ENCODE measurements at places on chromosomes 4 and X.

DNA sequence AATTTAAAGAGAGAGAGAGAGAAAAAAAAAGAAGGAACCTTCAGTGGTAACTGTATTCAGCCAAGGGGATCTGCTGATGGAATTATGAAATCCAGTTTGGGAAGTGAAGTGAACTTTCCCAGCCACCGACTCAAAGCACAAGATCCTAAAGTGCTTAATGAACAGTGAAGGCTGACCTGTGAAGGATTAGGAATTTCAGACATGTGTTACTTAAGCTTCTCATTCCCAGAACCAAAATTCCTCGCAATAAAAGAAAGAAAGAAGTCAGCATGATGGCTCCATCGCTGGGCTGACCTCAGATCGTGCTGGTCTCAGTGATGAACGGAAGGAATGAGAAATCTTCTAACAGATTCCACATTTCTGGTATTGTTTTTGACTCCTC is 135.2 kb downstream of the ARSF start:
- no peak for DNase-seq

- peak; percentile 13 for DNase-seq
These were observed 11.1 kb downstream of the ITIH6 start for GRCh38 chrX:54786967-54787366.

GRCh38 chr4:164212714-164213113 is 541.2 kb upstream of the SMIM31 start:
- DNase-seq: no peak

DNA sequence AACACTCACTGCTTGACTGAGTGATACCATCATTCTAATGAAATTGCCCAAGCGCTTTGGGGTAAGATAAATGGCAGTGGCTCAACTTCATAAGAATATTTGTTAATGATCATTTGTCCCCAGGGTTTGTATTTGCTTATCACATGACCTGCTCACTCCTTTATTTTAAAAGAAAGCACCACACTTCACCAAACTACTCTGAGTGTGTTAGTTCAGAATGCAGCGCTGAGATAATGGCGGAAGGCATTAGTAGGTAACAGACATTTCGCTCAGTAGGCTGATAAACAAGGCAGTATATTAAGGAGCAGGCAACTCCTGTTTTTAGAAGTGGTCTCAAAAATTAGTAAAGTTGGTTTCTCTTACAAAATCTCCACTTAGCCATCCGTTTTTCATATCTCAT is 1.6 kb downstream of the SNX25 start:
- DNase-seq: no peak

- DNase-seq: no peak
These were observed 125.0 kb upstream of the GRPR start for GRCh38 chrX:15998350-15998749.

- no peak for DNase-seq
These were observed 39.3 kb downstream of the TASL start for GRCh38 chrX:30538271-30538670.

DNA sequence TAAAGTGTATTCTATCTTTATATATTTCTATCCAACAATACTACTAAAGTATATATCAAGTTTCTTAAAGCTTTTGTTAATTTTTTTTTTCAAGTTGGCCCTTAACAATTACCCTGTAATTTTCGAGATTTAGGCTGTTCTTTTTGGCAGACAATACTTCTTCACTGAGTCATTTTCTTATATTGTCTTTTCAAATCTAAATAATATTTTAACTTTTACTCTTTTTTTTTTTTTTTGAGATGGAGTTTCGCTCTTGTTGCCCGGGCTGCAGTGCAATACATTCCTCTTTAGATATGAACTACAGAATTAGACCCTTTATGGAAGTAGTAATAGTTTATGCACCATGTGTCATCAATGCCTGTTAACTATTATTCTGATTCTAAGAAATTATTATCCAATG is 120.7 kb downstream of the GLRA3 start:
- no peak for DNase-seq

DNA sequence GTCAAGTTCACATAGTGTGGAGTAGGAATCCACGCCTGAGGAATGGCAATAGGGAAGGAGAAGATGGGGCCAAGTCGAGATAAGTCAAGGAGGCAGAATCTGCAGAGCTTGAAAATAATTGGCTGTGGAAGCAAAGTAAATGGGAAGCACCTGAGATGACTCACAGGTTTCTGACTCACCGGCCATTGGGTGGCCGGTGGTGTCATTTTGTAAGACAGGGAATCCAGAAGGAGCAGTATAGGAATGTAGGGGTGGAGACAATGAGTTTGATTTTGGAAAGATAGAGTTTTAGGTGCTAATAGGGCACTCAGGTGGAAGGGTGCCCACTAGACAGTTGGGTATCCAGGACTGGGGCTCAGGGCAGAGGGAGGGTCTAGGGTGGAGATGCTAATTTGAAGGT is 201.0 kb upstream of the MAMLD1 start:
- DNase-seq: no peak

GRCh38 chr4:20044502-20044911 is 207.2 kb upstream of the SLIT2 start:
- DNase-seq: no peak

DNA sequence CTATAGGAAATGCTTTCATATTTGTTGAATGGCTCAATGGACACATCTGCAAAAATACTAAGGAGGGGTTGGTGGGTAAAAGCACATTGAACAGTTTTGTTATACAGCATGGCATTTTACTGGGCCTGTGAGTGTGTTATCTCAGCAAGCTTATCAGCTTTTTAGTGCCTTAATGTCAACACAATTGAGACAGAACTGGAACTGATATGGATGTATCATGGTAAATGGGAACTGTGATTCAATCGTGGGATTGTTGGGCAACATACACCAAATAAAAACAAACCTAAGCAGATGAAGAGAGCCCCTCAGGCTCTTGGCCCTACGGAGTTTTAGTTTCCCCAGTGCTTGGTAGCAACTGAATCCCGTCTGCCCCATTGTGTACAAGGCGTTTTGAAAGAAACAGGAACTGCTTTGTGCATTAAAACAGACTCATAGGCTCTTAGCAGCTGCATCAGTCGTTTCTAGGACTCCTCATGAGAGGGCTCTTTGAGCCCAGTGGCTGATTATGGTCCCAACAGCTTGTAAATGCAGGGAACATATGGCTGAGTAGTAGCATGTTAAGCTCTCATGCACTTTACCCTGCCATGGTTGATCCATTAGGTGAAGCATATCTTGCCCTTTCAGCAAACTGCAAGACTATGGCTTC is 7.3 kb downstream of the GPR119 start:
- DNase-seq: no peak

GRCh38 chr4:101018836-101019235 is 328.5 kb downstream of the PPP3CA start:
- no peak for DNase-seq

GRCh38 chr4:95674521-95674981 is 125.8 kb upstream of the UNC5C start:
- no peak for DNase-seq

DNA sequence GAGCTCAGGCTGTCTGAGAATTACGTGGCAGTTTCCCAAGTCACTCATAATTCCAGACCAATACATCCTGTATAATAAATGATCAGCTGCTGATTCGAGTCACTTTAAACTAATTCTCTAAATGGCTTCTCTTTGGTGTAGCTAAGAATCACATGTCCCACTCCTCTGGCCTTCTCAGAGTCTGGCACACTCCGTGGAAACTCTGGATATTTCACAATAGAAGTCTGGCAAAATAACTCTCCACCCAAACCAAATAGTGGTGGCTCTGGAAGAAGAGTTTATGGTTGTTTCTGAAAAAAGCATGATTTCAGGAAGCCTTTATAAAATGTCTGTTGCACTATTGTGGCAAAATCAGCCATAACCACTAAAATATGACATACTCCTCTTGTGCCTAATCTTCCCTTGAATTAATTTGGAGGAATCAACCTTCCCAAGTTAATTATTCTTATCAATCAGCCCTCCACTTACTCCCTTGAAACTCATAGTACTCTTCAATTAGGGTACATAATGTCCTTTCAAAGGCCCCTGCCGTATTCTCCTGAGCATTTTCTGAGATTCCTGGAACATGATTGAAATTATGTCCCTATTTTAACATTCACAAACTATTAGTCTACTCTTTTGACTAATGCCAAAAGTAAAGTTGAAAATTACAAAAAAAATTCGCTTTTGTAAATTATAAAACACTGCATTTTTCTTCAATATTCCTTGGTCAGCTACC is 991.6 kb downstream of the FAT4 start:
- DNase-seq: no peak

DNA sequence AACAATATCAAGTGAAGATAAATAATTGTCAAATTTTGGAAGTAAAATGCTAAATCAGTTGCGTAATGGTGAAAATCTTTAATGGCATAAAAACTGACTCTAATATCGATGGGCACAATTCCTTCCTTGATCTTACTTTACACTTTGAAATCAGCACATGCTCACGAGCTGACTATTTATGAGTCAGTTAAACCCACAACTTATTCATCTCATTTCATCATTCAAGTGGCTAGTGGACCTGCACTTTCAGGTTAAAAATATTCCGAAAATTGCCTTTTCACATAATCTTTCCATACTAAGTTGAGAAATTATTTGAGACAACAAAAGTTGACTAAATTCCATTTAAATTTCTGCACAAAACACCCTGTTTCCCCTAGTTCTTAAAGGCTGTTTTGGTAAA is 582.1 kb upstream of the TENM3 start:
- DNase-seq: no peak

- no peak for DNase-seq
These were observed 138.3 kb upstream of the TEX13D start for GRCh38 chrX:124194199-124194598.

DNA sequence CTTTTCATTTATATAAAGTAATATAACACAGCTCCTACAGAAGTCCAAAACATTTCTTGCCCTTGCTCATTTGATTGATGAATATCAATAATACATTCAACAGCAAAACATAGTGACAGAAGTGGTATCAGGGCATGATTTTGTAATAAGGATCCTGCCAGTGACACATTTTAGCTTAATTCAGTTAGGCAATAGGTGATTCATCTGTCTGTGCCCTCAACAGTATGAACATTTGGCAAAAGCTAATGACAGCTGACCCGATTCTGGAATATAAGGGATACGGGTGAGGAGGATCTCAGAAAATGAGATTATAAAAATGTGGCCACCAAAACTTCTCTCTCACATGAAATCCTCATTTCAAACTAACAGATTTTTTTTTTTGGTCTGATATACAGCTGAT is 294.0 kb downstream of the CAMK2D start:
- no peak for DNase-seq

- no peak for DNase-seq
These were observed 30.1 kb downstream of the HAND2 start for GRCh38 chr4:173499658-173500535.

GRCh38 chrX:72394518-72395170 is 88.9 kb upstream of the CITED1 start:
- DNase-seq: no peak

DNA sequence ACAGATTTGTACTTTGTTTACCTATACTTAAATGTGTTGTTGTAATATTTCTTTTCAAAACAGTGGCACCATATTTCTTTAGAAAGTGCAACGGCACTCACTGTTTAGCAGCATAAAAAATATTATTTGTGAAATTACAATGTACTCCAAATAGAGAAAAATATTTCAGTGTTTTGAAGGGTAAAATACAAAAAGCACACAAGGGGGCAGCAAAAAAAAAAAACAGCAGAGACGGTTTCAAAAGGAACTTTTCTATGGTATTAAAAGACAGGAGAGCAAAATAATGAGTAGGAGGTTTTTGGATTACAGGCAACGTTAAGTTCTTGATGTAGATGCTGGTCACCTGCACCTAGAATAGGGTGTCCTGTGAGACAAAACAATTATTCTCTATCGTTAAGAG is 2.0 kb downstream of the NUDT11 start:
- DNase-seq: no peak

DNA sequence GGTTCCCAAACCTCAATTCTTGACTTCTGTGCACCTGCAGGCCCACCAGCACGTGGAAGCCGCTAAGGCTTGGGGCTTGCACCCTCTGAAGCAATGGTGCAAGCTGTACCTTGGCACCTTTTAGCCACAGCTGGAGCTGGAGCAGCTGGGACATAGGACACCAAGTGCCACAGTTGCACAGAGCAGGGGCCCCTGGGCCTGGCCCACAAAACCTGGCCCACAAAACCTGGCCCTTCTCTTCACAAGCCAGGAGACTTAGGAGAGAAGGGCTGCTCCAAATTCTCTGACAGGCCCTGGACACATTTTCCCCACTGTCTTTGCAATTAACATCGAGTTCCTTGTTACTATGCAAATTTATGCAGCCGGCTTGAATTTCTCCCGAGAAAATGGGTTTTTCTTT is 197.8 kb downstream of the EPHA5 start:
- no peak for DNase-seq

- no peak for DNase-seq
These were observed 116.7 kb downstream of the MID1IP1 start for GRCh38 chrX:38917954-38918353.

- DNase-seq: no peak
These were observed 42.6 kb downstream of the SPANXA2 start for GRCh38 chrX:141632124-141632523.

DNA sequence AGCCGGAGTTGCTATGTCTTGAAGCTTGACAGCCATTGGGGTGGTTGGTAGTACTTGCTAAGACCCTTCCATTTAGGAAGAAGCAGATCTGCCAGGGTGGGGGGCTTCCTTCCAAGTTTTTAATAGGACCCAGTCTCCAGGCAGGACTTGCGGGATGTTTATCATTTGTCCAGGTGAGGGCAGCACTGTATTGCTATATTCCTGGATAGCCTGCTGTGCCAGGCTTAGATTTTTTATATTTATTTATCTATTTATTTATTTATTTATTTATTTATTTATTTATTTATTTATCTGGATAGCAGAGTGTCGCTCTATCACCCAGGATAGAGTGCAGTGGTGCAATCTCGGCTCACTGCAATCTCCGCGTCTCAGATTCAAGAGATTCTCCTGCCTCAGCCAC is 87.4 kb upstream of the CT45A1 start:
- no peak for DNase-seq

DNA sequence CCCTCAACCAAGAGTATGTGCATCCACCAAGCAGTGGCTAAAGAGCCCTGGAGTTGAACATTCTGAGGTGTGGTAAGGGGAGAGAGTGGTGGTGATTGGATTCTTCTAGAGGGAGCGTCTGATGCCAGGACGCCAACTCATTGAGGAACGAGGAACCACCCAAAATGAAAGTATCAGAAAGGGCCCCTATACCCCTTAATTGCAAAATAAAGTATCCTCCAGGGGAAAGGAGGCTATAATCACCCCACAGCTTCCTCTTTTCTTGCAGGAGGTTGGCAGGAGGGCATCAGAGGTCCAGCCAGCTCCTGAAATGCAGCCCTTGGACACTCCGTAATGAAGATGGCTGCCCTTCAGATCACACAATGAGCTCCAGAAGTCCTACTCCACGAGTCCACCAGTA is 5.3 kb upstream of the KIAA1210 start:
- DNase-seq: no peak

DNA sequence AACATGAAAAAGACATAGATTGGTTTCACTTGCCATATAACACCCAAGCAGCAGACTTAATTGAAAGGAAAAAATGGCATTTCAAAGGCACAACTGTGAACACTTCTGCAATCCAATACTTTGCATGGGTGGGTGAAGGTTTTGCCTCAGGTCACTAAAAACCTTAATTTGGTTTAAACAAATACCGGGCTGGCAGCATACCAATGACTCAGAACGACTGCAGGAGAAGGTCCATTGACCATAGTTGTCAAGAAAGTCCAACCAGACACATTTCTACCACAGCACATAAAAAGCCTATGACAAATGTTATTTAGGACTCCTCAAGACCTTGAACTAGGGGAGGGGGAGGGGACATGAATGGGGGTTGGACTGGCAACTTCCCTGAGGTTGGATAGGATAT is 183.6 kb upstream of the TRPC5 start:
- DNase-seq: no peak

- DNase-seq: no peak
These were observed 35.8 kb downstream of the FHL1 start for GRCh38 chrX:136183172-136183571.
